ENCODE measurements at places on chromosomes 12 and 14.

DNA sequence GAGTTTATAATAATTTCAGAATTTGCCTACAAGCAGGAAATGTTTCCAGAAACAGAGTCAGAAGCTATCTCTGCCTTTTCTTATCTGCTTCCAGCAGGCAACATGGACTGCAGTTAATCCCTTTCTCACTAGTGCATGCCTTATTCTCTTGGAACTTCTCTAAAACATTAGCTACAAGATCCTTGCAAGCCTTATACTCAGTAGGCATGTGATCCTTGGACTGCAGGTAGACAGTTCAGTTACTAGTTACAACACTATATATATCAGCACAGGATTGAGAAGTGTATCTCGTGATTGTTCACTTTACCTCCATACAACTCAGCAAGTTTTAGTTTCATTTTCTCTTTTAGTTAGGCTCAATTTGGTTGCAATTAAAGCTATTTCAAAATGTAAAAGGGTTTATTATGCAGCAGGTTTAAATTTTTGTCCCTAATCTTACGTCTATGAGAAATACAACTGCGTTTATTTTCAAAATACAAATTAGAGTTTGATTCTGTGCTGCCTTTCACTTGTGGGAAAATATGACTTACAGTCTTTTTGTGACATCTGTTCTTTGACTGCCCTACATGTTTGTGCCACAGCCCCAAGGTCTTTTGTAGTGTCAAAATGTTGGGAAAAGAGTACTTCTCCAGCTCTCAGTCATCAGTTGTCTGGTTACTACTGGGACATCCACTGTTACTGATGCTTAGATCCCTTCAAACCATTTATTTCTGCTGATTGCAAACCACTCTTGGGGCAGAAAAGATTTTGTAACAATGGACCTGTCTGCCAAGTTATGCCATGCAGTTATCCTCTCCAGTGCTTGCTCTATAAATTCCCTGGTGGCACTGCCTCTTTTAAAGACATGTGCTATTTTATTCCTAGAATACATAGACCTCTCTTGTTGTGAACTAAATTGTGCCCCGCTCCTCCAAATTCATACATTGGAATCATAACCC is 709.0 kb upstream of the FOXG1 start:
- no peak for DNase-seq

GRCh38 chr12:57223191-57224165 is 6.0 kb upstream of the SHMT2 start:
- no peak for DNase-seq

GRCh38 chr12:5648692-5649359 is 216.9 kb downstream of the NTF3 start:
- peak; percentile 80 for DNase-seq

DNA sequence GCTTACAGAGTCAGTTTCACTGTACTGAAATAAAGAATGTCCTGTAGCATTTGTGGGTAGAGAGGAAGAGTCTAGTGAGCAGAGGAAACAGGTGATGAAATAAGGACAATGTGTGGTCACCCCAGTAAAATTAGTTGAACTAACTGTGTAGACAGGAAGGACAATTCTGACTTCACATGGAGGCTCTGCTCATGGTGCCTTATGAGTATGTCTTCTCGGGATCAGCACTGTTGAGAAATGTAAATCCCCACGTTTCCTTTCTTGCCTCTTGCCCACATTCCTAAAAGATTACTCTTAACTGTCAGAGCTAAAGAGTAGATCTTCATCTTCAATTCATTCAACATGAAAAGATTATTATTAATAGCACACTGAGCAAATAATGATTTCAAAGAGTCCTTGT is 113.2 kb upstream of the FLRT2 start:
- peak; percentile 65 for DNase-seq

- no peak for DNase-seq
These were observed 173.5 kb upstream of the LHX5 start for GRCh38 chr12:113645183-113645582.

DNA sequence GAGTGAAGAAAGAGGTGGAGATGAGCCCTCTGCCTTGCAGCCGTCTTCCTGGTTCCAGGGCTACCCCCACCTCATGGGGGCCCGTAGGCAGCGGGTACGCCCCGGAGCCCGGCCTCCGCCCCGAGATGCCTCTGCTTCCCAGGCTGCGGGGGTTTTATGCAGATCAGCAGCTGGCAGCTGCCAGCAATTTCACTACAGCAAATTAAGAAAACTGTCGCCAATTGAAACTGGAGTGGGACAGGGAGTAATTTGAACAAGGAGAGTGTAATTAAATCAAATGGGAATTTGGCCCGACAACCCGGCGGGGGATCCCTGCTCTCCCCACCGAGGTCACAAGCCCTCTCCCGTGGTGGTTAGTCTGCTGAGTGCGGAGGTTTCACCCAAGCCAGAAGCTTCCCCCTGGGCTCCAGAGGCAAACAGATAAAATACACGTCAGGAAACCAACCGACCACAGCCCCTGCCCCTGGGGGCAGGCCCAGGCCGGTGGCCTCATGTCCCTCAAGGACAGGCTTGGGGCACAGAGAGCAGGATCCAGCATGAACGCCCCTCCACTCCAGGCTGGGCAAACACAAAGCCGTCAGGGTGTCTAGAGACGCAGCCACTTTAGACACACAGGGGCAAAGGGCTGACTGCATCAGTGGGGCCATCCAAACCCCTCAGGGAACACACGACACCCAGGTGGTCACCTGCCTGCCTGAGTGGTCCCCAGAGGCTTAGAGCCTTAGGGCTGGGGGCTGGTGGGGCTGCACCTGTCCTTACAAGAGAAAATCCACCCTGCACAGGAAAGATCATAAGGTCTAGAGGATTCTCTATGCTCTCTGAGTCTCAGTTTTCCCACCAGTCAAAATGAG is 53.8 kb downstream of the TESC start:
- DNase-seq, result peak; percentile 44

DNA sequence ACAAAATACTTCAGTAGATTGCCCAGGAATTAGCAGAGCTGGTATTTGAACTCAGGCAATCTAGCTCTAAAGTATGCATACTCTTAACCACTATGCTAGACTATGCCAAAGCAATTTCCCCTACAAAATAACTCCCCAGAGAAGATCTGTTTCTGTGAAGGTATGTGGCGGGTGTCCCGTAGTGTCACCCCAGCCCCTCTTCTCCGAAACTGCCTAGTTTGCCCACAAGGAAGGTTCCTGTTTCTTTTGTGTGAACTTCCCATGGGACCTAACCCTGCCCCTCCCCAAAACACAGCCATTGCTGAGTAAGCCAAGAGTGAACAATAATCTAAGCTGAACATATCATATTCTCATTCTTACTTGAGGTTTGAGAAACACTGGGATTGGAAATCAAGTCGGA is 15.5 kb upstream of the RAP1B start:
- DNase-seq, result no peak

GRCh38 chr12:101620762-101621133 is 26.0 kb downstream of the MYBPC1 start:
- no peak for DNase-seq

DNA sequence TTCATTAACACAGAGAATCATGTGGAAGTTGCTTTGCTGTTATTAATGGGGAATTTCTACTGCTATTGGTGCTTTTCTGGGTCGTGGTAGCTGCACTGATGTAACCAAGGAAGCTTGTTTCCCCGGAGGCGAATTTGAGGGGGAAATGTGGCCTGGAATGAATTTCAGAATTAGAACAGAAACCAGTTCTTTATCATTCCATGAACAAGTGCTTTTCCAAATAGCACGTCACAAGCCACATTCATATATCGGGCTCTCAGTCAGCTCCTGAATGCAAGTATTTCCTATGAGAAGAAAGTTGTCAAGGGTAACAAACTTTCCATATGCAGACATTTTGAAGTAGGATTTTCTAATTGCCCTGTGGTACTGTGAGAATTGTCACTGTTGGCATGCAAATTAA is 1353.2 kb downstream of the AACS start:
- no peak for DNase-seq

GRCh38 chr14:57199921-57200320 is 68.8 kb downstream of the EXOC5 start:
- DNase-seq, result no peak

GRCh38 chr12:85971800-85972199 is 97.7 kb downstream of the NTS start:
- no peak for DNase-seq

GRCh38 chr12:79597910-79598309 is 92.9 kb downstream of the PAWR start:
- DNase-seq, result peak; percentile 13

GRCh38 chr12:93967454-93967853 is 180.9 kb upstream of the PLXNC1 start:
- DNase-seq, result no peak

DNA sequence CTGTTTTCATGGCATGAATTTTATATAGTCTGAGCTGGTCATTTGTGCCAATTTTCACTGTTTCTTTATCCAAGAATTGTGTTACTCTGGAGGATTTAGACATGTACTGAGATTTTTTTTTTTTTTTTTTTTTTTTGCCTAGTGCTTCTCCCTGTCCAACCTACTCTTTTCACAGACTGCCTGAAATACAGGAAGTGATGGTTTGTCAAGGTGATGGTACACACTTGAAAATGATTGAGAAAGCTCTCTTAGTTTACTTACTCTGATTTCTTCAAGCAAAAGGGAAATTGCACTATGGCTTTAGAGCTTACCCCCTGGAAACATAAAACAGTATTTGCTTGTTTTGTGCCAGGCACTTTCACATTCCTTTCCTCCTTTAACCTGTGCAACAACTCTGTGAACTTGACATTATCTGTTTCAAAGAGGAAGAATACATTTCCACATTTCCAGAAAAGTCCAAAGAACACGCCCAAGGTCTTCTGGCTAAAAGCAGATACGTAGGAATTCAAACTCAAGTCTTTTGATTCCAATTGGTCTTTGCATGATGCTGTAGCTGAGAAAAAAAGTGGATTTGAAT is 181.1 kb downstream of the SLC15A5 start:
- DNase-seq, result no peak

DNA sequence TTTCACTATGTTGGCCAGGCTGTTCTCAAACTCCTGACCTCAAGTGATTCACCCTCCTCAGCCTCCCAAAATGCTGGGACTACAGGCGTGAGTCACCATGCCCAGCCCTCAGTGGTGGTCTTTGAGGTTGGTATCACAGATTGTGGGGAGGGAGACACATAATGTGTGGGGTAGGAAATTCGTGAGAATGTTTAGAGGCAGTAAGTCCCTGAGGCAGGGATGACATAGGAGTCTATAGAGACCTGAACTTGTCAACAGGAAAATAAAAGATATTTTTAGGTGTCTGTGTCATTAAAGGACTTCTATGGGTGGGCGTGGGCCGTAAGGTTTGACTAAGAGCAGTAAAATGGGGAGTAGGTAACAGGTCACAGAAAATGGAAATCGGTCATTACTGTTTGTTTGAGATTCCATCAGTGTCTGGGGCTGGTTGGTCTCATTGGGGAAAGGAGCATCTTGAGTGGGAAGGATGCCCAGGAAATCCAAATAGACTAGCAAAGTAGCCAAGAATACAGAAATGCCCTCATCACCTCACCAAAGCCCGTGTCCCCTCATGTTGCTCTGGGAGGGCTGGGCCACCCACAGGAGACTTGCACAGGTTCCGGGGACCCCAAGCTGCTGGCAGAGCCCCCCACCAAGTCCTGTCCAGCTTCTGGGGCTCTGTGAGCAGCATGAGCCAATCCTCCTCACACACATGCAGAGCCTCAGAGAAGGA is 63.6 kb upstream of the BCL2L14 start:
- no peak for DNase-seq

GRCh38 chr12:30794020-30794419 is 39.3 kb upstream of the CAPRIN2 start:
- DNase-seq, result no peak

- DNase-seq, result no peak
These were observed 1.9 kb downstream of the RPLP0 start for GRCh38 chr12:120199025-120199424.

DNA sequence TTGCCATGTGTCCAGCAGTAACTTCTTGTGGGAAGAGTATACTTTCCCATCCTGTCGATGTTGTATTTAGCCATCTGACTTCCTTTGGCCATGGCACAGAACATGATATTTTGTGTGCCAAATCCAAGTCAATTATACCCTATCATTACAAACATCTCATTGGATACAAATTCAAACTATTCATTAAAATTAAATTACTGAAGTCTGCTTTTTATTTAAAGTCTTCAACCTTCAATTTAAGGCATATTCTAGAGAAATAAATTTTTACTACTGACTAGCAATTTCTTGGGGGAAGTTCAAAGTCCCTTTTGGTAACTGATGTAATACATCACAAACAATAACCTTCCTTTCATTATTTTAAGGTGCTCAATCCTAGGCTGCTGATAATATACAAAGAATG is 192.6 kb downstream of the SLC6A15 start:
- DNase-seq, result no peak

GRCh38 chr14:76829013-76829365 is 2.8 kb downstream of the LRRC74A start:
- DNase-seq, result no peak

- DNase-seq, result no peak
These were observed 12.8 kb downstream of the TSFM start for GRCh38 chr12:57795354-57795753.

GRCh38 chr14:94542111-94542810 is 19.0 kb upstream of the SERPINA4 start:
- no peak for DNase-seq

DNA sequence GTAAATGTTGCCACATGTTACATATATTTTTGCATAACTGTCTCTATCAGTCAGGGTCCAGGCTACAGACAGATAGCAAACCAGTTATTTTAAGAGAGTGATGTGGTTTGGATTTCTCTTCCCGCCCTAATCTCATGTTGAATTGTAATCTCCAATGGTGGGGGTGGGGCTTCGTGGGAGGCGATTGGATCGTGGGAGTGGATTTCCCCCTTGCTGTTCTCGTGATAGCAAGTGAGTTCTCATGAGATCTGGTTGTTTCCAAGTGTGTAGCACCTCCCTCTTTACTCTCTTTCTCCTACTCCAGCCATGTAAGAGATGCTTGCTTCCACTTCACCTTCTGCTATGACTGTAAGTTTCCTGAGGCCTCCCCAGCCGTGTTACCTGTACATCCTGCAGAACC is 704.2 kb upstream of the TBX3 start:
- no peak for DNase-seq

GRCh38 chr12:80314741-80315140 is 129.3 kb upstream of the PTPRQ start:
- no peak for DNase-seq

GRCh38 chr14:98101323-98101722 is 1170.7 kb downstream of the BCL11B start:
- DNase-seq, result no peak

DNA sequence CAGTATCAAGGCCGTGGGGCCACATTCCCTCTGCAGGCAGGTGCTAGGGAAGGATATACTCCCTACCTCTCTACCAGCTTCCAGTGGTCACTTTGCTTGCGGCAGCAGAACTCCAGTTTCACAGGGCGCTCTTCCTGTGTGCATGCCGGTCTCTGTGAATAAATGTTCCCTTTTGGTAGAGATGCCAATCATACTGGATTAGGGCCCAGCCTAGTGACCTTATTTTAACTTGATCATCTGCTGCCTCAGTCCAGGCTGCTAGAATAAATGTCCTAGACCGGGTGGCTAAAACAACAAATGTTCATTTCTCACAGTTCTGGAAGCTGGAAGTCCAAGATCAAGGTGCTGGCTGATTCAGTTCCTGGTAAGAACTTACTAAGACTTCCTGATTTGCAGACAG is 198.8 kb upstream of the TMEM132C start:
- DNase-seq, result no peak
